A549 (cell line): ENCODE measurements at places on chromosomes 4 and X.

- no peak for DNase-seq
Observed at GRCh38 chr4:47315346-47315745, 148.2 kb downstream of the COMMD8 start.

DNA sequence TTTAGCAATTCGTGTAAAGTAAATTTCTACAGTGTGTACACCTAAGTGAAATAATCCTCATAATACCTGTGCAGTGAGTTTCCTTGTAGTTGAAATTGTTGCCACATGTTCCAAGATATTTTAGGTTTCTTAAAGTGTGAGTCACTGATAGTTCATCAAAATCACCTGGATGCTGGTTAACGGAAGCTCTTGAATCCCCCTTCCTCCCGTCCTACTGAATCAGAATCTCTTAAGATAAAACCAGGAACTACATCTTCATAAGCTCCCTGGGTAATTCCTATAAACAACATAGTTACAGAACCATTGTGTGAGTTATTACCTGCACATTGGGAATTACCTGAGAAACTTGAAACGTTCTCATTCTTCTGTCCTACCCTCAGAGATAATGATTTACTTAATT lies 197.4 kb upstream of the HS3ST1 start:
- DNase-seq: no peak

DNA sequence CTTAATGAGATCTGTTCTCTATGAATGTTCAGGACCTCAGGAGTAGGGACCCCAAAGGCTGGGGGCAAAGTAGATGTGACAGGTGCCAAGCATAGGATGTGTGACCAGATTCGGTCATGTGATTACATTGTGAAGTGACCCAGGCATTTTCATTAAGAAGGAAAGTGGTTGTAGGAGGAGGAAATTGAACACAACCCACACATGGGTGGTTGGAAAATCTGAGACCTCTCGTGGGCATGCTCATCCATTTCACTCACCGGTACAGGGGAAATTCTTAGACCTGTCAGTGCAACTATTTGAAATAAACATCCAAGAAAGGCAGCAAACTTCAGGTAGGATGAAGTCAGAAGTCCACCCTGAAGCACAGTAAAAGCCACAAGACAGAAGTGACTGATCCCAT lies 43.5 kb upstream of the CD99 start:
- DNase-seq: no peak

DNA sequence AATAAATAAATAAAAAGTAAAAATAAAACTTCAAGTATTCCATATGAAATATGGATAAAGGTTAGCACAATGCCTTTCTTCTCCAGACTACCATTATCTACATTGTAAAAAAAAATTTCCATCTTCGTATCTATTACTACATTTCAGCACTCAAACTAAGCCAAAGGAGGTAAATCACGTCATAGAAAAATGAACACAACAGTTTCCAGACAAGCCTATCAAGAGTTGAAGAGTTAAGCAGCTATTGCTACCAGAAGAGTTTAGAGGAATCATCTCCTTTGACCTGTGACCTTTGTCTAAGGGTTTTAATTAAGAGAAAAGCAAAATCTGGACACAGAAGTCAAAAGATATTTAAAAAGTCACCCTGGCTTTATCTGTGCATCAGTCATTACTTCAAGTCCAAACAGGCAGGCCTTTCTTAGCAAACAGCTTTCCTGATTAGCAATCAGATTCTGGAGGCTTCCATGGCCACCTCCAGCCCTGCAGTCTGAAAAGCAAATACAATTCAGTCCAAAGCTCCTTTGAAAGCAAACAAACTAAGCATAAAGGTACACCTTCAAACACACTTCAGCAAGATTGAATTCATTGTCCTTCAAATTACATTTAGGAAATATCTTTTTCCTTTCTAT lies 82.2 kb downstream of the APBB2 start:
- DNase-seq: no peak

DNA sequence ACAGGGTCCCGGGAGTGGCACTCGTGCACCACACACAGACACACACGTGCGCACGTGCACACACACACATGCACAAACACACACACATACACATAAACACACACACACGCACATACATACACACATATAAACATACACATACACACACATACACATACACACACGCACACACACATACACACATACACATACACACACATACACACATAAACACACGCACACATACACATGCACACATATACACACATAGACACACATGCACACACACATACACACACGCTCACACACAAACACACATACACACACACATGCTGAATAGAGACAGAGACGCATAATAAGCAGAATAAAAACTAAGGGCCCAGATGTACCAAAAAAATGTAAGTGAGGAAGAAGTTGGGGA lies 332.2 kb upstream of the CXorf51B start:
- DNase-seq: no peak
